ENCODE measurements at places on chromosomes 11 and 22.
A peak's percentile ranks its signal among the peaks of the same experiment; 100 is the strongest.

- no peaks in the 10 kb centered on the region for H3K36me3 ChIP-seq
- no peak overlapping the region for H3K27ac ChIP-seq
- no peak overlapping the region for H3K4me3 ChIP-seq
- DNase-seq: no peak
- no peaks in the 10 kb centered on the region for H3K4me1 ChIP-seq
Observed at GRCh38 chr11:116112087-116112935, 608.1 kb upstream of the CADM1 start.

DNA sequence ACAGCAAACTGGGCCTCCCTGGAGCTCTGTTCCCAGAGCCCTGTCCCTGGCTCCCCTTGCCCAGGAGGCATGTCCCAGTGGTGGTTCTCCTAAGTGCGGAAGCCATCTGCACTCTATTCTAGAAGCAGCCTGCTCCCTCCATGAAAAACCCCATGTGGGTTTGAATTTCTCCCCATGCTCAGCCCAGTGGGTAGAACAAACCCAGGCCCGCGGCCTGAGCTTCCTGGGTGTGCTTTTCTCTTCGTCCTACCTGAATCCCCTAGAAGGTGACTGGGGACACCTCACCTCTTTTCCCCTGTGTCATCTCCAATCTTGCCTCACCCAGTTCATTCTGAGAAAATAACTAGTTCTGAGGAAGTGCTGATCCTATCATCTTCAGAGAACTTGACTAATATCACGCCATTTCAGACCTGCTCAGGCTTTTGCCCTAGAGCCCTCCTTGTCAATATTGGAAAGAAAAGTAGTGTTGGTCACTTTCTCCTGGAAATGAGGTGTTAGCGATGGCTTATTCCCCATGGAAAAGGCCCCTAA, 15.9 kb downstream of the IL10RA start:
- DNase-seq: no peak
- H3K27ac ChIP-seq: peak overlapping the region; percentile 51
- no peaks in the 10 kb centered on the region for H3K27me3 ChIP-seq
- no peak overlapping the region for H3K4me3 ChIP-seq
- no peaks in the 10 kb centered on the region for H3K36me3 ChIP-seq
- H3K4me1 ChIP-seq: no peaks in the 10 kb centered on the region

DNA sequence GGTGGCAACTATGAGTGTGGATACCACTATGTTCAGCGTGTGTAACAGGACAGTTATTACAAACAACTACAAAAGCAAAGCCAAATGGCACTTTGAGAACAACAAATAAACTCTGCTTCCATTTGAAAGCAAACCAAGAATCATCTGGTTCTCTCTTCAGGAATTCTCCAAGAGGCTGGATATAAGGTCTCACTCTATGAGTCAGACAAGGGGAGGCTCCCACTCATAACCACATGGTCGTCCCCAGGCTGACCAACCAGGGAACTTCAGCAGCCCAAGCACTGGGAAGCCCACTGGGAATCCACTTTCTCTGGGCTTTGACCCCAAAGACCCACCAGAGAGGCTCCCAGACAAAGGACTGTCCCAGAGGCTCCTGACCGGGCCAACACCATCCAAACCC, 35.3 kb downstream of the DGCR2 start:
- H3K36me3 ChIP-seq: no peaks in the 10 kb centered on the region
- H3K4me3 ChIP-seq: no peak overlapping the region
- H3K27ac ChIP-seq: no peak overlapping the region
- peaks cover 20% of the 10 kb centered on the region for H3K4me1 ChIP-seq

DNA sequence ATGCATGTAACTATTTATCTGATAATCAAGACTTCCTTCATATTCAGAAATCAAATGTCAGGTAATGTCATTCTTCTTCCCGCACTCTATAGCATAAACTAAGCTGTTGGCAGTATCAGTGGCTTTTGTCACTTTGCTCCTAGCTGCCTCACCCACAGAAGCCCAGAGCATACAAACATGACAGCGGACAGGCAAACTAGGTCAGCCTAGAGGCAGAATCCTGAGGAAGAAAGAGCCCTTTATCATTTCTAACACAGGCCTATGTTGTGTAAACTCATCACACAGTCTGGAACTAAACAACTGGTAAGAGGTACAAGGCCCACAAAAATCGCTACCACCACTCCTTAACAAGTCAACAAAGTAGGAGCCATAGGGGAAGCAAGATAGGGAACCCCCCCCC, 21.0 kb downstream of the GUCY1A2 start:
- no peaks in the 10 kb centered on the region for H3K36me3 ChIP-seq
- no peak overlapping the region for H3K4me3 ChIP-seq
- H3K27me3 ChIP-seq: no peaks in the 10 kb centered on the region
- no peak for DNase-seq

GRCh38 chr11:126104420-126104819, 41.8 kb upstream of the CDON start:
- no peak overlapping the region for H3K4me3 ChIP-seq
- DNase-seq: no peak
- peaks cover 23% of the 10 kb centered on the region for H3K4me1 ChIP-seq

GRCh38 chr11:73011126-73011817, 130.8 kb downstream of the FCHSD2 start:
- H3K36me3 ChIP-seq: no peaks in the 10 kb centered on the region
- no peak overlapping the region for H3K27ac ChIP-seq
- DNase-seq: no peak
- no peak overlapping the region for H3K4me3 ChIP-seq

DNA sequence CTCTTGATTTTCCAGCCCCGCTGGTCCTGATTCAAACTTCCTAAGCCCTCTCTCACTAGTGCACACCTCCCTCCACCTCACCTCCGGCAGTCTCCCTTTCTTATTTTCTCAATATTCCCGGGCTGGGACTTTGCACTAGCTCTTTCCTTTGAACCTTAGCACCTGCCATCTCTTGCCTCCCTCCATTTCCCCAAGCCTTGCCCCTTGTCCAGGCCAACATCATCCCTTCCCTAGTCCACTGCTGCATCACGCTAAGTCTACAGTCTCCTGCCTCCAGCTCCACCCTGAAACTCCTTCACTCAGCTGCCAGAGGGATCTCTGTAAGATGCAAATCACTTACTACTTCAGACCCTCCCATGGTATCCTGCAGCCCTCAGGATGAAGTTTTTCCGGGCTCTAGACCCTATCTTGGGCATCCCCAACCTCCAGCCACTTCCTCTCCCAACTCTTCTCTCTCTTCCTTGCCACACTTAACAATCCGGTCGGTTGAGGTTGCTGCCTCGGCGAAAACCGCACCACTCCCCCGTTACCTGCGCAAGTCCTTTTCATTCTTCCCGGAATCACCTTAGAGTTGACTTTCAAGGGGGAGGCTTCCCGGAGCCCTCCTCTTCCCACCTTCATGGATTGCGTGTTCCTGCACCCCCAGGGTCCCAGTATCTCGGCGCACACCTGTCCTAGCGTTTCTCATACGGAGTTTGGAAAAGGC, 42.7 kb downstream of the NECTIN1 start:
- no peak for DNase-seq
- no peaks in the 10 kb centered on the region for H3K27me3 ChIP-seq
- H3K27ac ChIP-seq: no peak overlapping the region

GRCh38 chr11:78254268-78254667, 65.5 kb downstream of the USP35 start:
- H3K4me3 ChIP-seq: no peak overlapping the region
- peaks cover 20% of the 10 kb centered on the region for H3K4me1 ChIP-seq
- no peak overlapping the region for H3K27ac ChIP-seq
- H3K36me3 ChIP-seq: no peaks in the 10 kb centered on the region
- no peak for DNase-seq
- H3K27me3 ChIP-seq: no peaks in the 10 kb centered on the region

DNA sequence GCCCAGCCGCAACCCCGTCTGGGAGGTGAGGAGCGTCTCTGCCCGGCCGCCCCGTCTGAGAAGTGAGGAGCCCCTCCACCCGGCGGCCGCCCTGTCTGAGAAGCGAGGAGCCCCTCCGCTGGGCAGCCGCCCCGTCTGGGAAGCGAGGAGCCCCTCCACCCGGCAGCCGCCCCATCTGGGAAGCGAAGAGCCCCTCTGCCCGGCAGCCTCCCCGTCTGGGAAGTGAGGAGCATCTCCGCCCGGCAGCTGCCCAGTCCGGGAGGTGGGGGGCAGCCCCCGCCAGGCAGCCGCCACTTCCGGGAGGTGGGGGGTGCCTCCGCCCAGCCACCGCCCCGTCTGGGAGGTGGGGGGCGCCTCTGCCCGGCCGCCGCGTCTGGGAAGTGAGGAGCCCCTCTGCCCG, 70.6 kb downstream of the STK33 start:
- no peak for DNase-seq
- H3K4me1 ChIP-seq: no peaks in the 10 kb centered on the region
- H3K36me3 ChIP-seq: no peaks in the 10 kb centered on the region
- no peaks in the 10 kb centered on the region for H3K27me3 ChIP-seq

GRCh38 chr22:47571616-47572015, 809.2 kb downstream of the TBC1D22A start:
- no peaks in the 10 kb centered on the region for H3K27me3 ChIP-seq
- H3K36me3 ChIP-seq: no peaks in the 10 kb centered on the region
- H3K4me3 ChIP-seq: no peak overlapping the region
- no peak for DNase-seq

GRCh38 chr11:114075891-114076441, 16.5 kb downstream of the ZBTB16 start:
- no peak overlapping the region for H3K4me3 ChIP-seq
- H3K27ac ChIP-seq: no peak overlapping the region
- peaks cover 96% of the 10 kb centered on the region for H3K4me1 ChIP-seq
- H3K36me3 ChIP-seq: no peaks in the 10 kb centered on the region
- H3K27me3 ChIP-seq: no peaks in the 10 kb centered on the region

- no peaks in the 10 kb centered on the region for H3K27me3 ChIP-seq
- H3K36me3 ChIP-seq: no peaks in the 10 kb centered on the region
- no peak overlapping the region for H3K4me3 ChIP-seq
- H3K27ac ChIP-seq: no peak overlapping the region
Observed at GRCh38 chr11:13800901-13801300, 132.4 kb downstream of the FAR1 start.

GRCh38 chr11:79092791-79093353, 348.0 kb downstream of the TENM4 start:
- peaks cover 22% of the 10 kb centered on the region for H3K4me1 ChIP-seq
- H3K27me3 ChIP-seq: no peaks in the 10 kb centered on the region
- H3K36me3 ChIP-seq: no peaks in the 10 kb centered on the region
- no peak for DNase-seq

GRCh38 chr11:380095-380480, 10.8 kb downstream of the B4GALNT4 start:
- no peaks in the 10 kb centered on the region for H3K36me3 ChIP-seq
- H3K27ac ChIP-seq: no peak overlapping the region
- no peaks in the 10 kb centered on the region for H3K4me1 ChIP-seq

DNA sequence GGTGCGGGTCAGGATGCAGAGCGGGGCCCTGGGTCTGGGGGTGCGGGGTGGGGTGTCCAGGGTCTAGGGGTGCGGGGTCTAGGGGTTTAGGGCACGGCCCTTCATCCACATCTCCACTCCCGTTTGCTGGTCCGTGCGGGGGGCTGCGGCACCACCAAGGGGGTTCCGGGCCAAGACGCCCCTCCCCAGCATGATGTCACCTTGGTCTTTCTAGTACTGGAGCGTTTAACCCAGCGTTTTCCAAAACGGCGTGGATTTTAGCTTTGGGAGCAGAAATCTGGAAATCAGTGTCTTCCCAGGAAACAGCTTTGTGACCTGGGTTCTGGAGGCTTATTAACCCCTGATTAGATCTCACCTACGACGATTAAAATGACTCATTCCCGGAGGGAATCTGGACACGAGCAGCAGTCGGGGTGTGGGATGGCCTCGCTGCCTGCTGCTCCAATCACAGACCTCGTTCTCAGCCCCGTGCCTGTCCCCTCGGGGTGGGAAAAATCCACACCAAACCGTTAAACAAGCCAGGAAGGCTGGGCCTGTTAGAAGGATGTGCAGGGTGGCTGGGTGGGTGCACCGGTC, 759 bp downstream of the AP2A2 start:
- peak; percentile 31 for DNase-seq
- H3K27ac ChIP-seq: peak overlapping the region; percentile 95
- H3K36me3 ChIP-seq: no peaks in the 10 kb centered on the region
- H3K4me1 ChIP-seq: peaks cover 29% of the 10 kb centered on the region
- H3K27me3 ChIP-seq: no peaks in the 10 kb centered on the region
- peak overlapping the region; percentile 72 for H3K4me3 ChIP-seq

GRCh38 chr11:69807106-69807815, 12.0 kb downstream of the FGF3 start:
- no peak overlapping the region for H3K27ac ChIP-seq
- no peaks in the 10 kb centered on the region for H3K27me3 ChIP-seq
- no peak for DNase-seq
- no peaks in the 10 kb centered on the region for H3K36me3 ChIP-seq
- H3K4me3 ChIP-seq: no peak overlapping the region

DNA sequence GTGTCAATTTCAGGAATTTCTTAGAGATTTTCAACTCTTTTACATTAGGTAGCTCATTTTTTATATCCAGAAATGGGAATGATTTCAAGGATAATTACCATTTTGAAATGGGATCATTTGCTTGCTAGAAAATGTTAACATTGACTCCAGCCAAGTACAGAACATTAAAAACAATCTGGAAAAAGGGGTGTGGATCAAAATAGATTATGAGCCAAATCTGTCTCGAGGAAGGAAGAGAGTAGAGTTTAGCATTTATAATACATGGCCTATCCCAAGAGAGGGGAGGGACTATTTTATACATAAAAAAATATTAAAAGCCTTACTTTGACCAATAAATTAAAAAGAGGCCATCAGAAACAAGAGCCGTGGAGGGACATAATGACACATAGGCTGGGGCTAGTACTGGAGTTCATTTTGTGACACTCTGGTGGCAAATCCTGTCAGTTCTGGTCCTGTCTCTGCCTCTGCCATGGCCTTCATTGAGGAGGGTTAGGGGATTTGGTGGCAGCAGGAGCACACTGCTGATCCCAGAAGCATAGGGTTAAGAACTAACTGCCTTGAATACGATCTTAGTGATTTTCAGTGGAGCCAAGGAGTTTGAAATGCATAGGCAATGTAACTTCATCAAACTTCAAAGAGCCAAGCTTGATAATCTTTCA, 20.4 kb downstream of the PPP6R3 start:
- H3K36me3 ChIP-seq: no peaks in the 10 kb centered on the region

GRCh38 chr22:20268279-20269012, at the start of gene RTN4R:
RTN4R (minus strand) TSS chr22:20268318; CDS start chr22:20268092, 226 bp downstream.
- H3K4me1 ChIP-seq: peaks cover 21% of the 10 kb centered on the region
- H3K27me3 ChIP-seq: no peaks in the 10 kb centered on the region
- peak; percentile 65 for DNase-seq

- H3K27me3 ChIP-seq: no peaks in the 10 kb centered on the region
- H3K4me3 ChIP-seq: no peak overlapping the region
- H3K4me1 ChIP-seq: peaks cover 46% of the 10 kb centered on the region
- no peaks in the 10 kb centered on the region for H3K36me3 ChIP-seq
Observed at GRCh38 chr11:63838150-63838677, 696 bp upstream of the MARK2 start.

DNA sequence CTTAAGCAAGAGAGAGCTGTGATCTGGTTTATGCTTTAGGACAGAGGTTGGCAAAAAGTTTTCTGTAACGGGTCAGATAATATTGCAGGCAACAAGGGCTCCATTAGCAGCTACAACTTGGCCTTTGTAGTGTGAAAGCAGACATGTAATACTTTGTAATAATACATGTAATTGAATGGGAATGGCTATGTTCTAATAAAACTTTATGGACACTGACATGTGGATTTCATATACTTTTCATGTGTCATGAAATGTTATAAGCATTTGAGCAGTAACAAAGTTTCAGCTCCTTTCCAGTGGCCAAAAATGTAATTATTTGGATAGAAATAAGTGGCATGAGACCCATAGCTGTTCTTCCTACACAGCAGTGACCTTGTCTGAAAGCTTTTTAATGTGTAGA, 3.1 kb downstream of the DYNC2H1 start:
- no peak overlapping the region for H3K4me3 ChIP-seq
- H3K27me3 ChIP-seq: no peaks in the 10 kb centered on the region
- no peak overlapping the region for H3K27ac ChIP-seq
- H3K4me1 ChIP-seq: peaks cover 11% of the 10 kb centered on the region
- H3K36me3 ChIP-seq: no peaks in the 10 kb centered on the region

- DNase-seq: peak; percentile 8
- H3K4me1 ChIP-seq: no peaks in the 10 kb centered on the region
- H3K4me3 ChIP-seq: no peak overlapping the region
- no peaks in the 10 kb centered on the region for H3K36me3 ChIP-seq
Observed at GRCh38 chr22:41001722-41002122, 50.5 kb downstream of the RBX1 start.

Measured in body of pancreas (tissue), 4 donors.